ENCODE measurements at places on chromosomes 16 and 17.
A peak's percentile ranks its signal among the peaks of the same experiment; 100 is the strongest.

DNA sequence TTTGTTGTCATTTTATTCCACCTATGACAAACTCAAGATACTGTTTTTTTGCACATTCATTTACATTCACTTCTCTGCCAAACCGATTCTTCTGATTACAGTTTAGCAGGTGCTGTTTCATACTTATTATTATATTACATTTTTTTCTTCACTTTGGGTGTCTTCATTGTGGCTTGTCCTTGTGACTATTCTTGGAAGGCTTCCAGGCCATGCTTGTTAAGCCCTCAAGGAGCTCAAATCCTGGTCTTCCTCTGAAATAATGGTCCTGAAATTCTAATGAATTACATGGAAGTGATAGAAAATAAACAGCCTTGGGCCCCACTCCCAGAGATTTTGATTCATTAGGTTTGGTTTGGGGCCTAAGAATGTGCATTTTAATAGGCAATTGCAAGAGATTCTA is 1.4 kb downstream of the KRTAP2-4 start:
- DNase-seq, result no peak

DNA sequence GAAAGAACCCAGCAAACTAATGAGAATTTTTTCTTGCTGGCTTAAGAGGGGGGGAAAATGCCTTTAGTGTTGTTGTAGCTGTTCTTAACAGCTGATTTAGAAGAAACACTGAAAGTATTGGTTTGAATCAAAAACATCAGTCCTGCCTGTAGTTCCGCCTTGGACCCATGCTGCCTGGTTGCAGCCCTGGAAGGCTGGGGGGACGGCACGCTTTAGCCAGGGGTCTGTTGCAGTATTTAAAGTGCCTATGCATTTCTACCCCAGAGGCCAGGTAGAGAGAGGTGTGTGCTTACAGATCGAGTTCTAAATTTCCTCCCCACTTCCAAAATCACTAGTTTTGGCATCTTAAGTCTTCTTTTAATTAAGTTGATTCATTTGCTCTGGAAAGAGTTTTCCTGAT is 201.9 kb downstream of the CCDC182 start:
- DNase-seq, result no peak

DNA sequence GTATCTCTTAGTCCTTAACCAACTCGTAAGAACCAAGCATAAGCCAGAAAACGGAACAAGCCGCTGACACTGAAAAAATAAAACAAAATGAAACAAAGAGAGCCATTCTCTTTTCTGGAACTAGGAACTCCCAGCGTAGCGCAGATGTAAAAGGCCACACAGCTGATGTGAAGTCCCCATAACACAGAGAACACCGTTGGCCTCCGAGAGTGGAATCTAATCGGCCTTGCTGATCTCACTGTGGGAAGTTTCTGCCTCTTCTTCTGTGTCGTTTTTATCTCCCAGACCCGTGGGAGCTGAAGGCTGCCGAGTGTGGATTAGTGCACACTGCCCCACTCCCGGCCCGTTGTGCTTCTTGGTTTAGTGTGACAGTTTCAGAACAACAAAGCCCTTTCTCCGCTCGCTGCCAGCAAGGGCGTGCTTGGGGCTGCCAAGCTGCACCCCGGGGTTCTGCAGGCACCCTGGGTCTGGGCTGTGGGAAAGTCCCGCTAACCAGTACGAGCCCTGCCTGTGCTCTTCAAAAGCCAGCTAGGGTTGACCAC is 21.7 kb downstream of the TTYH2 start:
- no peak for DNase-seq

DNA sequence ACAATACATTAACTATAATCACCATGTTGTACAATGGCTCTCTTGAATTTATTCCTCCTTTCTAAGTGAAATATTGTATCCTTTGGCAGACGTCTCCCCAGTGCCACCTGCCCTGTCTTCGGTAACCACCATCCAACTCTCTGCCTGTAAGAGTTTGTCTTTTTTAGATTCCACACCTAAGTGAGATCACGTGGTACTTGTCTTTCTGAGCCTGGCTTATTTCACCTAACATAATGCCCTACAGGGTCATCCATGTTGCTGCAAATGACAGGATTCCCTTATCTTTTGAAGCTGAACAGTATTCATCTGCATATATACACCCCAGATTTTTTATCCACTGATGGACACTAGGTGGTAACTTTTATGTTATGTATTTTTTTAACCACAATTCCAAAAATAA is 24.2 kb downstream of the ORC6 start:
- no peak for DNase-seq

DNA sequence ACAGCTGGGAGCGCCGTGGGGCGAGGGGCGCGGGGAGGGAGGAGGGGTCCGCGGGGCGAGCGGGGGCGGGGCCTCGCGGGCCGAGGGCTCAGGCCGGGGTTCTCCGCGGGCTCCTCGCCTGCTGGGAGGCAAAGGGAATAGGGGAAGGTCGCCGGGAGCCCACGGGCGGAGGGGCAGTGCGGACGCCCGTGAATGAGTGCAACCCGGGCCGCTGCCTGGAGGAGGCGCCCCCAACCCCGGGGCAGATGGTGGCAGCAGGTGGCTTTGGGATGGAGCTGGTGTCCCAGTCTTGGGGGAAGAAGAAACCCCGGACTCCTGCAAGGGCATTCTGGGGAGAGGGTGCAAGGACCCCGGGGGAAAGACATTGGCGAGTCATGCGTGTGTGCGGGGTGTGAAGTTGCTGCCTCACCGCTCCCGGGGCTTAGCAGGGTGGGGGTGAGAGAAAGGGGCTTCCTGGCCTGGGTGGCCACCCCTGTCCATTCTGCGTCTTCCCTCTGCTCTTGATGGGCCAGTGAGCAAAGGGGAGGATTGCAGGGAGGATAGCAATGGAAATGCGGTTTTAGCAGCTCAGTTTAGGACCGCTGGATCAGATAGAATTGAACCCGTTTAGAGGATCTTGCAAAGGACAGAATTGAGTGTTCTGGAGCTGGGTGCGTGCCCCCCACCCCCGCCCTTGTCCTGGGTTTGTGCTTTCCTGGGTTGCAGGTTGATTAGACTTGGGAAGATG is 526 bp downstream of the KIAA0513 start:
- no peak for DNase-seq

- no peak for DNase-seq
Observed at GRCh38 chr16:89847051-89847939, 19.0 kb downstream of the SPIRE2 start.

- no peak for DNase-seq
Observed at GRCh38 chr17:47778184-47778635, 43.4 kb downstream of the OSBPL7 start.

DNA sequence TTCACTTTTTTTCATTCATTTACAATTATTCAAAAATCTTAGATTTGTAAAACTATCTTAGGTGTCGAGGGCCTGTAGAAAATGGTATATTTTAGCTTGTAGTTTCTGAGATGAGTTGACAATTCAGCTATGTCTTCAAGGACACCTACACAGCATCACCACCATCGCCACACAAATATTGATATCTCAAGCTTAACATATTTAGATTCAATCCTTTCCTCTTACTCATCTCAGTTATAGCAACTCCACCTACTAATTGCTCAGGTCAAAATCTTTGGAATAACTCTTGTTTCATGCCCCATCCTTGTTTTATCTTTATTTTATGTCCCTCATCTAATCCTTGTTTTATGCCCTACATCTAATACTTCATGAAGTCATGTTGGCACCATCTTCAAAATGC is 276.8 kb downstream of the CDH11 start:
- no peak for DNase-seq

GRCh38 chr16:68389006-68389405 is 59.3 kb downstream of the SMPD3 start:
- no peak for DNase-seq

DNA sequence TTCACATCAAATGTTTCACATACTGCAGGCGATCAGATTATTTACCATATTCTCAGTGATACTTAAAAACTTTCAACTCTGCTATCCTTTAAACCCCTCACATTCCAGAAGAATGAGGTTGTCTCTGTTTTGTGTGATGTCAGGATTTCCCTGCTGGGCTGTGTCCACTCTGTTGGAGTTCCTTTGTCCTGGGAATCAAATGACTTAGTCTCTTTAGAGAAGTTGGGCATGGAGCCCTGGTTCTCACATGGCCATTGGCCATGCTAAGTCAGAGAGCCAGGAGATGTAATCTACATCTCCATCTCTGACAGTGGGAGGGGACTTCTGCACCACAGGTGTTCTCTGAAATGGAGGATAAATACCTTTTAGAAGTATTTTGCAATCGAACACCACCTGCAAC is 205.1 kb upstream of the MAF start:
- DNase-seq, result no peak

- DNase-seq, result no peak
Observed at GRCh38 chr17:61554209-61554608, 36.8 kb downstream of the NACA2 start.

DNA sequence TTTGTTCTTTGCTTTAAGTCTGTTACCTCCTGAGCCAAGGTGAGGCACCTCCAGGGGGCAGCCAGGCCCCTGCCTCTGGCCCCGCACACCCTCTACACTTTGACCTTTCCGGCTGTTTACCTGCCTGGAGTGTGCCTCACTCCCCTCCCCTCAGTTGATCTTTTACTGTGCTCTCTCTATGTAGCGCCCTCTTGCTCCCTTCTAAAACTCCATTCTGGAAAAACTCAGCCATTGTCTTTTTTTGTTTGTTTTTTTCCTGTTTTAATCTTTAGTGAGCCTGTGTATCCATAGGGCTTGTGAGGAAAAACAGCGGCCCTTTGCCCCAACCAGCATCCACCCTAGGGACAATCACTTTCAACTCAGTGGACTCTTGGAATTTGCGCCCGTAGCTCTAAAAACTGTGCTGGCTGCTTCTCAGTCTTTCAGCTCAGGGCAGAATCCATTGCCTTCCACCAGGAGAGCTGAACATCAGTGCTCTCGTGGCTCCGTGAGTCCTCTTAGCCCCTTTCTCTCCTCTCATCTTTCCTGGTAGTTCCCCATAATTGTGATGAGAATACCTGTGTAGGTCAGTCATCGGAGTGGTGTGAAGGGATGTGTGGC is 4.3 kb downstream of the AMDHD2 start:
- no peak for DNase-seq

DNA sequence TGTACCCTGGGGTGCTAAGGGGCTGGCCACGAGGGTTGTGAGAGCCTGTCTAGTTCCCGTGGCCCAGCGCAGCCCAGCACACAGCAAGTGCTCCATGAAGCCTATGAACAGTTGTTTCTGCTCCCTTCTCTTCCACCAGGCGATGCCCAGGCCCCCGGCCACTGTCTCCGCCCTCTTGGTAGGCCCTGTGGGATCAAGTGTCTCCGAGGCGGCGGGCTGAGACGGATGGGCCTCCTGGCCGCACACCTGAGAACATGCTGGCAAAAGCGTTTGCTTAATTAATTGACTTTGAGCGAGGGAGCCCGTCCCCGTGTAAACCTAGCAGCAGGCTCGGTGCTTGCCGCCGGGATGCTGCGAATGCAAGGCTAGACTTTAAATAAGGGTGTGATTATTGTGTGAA is 129.7 kb upstream of the GSE1 start:
- DNase-seq, result no peak

DNA sequence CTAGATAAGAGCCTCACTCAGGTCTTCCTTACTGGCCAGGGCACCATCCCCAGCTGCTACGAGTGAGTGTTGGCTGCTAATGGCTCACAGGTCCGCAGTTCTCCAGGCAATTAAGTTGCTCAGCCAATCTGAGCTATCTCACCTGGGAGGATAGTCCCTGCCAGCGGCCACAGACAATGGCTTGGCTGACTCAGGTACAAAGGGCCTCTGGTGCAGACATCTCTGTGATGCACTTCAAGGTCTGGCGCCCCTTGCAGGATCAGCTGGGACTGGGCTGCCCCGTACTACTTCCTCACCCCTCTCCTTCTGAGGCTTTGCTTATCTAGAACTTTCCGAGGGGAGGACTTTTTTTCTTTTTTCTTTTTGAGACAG is 49.2 kb upstream of the EMP2 start:
- no peak for DNase-seq

- no peak for DNase-seq
Observed at GRCh38 chr17:61168506-61168905, 231.1 kb upstream of the TBX2 start.

DNA sequence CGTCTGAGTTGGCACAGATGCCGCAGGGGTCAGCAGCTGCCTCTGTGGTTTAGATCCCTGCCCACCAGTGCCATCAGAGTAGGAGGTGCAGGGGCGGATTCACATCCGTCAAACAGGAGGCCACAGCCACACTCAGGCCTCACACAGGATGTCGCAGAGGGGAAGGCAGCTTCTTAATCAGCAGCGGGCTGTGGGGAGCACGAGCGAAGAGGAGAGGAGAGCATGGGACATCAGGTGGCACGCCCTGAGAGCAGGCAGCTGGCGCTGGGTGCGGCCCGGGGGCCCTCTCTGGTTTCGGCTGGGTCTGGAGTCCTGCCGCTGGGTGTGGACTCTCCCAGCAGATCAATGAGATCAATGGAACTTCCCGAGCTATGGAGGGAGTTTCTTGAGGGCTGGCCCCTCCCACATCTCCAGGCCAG is 9.6 kb downstream of the LLGL2 start:
- DNase-seq, result peak; percentile 72

DNA sequence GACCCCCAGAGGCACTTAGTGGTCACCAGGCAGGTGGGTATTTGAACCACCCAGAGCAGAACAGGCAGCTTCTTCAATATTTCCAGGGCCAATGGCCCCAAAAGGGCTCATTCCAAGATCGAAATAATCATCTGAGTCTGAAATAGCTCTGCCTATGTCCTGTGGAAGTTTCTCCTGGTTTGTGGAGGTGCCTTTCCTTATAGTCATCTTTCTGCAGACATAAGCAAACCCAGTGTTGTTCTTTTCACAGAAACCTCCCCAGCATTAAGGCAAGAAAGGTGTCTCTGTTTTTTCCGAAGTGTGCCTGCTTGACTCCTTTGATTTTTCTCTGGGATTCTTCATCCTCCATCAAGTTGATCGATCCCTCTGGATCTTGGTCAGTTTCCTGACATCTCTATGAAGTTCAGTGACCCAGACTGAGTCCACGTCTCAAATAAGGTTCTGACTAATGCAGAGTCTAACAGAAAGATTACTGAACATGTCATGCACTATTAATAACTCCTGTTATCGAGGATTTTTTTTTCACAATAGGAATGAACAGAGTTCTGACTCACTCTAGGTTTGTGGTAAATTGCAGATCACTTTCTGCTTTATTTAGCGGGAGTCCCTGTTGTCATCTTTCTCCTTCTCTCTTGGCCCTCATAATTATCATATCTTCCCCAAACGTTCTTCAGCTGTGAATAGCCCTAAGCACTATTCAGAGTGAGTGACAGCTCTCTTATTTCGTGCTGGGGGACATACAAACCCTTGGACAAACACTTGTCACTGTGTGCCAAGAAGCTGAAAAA is 1.5 kb downstream of the LRRC3C start:
- DNase-seq, result no peak

DNA sequence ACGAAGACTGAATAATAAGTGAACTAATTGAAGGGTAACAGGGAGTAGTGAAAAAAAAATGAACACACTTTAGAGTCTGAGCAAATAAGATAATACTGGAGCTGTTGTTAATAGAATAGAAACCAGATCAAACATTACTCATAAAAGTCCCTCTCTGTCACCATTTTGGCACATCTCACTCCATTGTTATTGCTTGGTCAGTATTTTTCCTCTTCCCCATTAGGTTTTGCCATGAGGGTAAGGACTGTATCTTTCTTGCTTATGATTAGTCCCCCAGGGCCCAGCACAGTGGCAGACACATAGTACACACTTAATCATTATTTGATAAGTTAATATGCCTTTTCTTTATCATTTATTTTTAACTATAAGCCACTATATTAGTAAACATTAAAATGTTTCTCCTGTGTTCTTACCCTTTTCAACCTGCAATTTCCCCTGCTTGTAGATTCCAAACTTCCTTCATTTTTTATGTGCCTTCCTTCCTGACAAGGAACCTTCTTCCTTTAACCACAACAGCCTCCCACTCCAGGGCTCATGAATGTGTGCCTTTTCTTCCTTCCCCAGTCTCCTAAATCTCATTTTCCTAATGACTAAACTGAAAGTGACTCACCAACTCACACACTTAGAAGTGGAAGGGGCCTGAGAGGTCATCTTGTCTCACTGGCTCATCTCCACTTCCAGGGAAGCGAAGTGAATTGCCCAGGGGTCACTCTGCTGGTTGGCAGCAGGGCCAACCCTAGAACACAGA is 88.2 kb upstream of the HAS3 start:
- no peak for DNase-seq

Data from CD4-positive, alpha-beta T cell treated with Interleukin-17A for 1 hour (primary cell).